ENCODE measurements at places on chromosomes 3 and 15.

GRCh38 chr3:162073422-162073975 is 576.9 kb downstream of the OTOL1 start:
- no peak for DNase-seq

- no peak for DNase-seq
Observed at GRCh38 chr3:12138044-12138443, 20.7 kb downstream of the TIMP4 start.

GRCh38 chr3:135964160-135964955 is 1.2 kb upstream of the PPP2R3A start:
- DNase-seq, result no peak

GRCh38 chr3:53589201-53589600 is 94.8 kb downstream of the CACNA1D start:
- no peak for DNase-seq

GRCh38 chr3:123394391-123395020 is 54.4 kb downstream of the ADCY5 start:
- no peak for DNase-seq

DNA sequence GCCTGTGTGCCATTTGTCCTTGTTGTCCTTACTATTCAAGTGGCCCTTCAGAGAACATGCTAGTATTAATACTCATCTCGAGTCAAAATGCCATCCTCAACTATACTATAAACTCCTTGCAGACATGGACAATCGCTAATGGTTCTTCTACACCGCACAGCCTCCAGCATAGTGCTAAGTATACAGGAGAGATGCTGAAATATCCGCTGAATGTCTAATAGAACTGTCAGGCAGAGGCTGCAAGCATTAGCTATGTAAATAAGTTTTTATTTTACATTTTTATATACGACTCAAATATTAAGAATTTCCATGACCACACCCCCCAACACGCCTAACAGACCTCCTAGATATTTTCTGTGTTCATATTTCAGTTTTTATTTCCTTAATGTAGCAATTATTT is 39.4 kb downstream of the AAGAB start:
- DNase-seq, result no peak

- DNase-seq, result no peak
Observed at GRCh38 chr15:92634060-92634459, 21.5 kb downstream of the FAM174B start.

- no peak for DNase-seq
Observed at GRCh38 chr3:179108086-179108485, 36.5 kb upstream of the ZMAT3 start.

- DNase-seq, result no peak
Observed at GRCh38 chr3:14424711-14425580, 22.5 kb downstream of the SLC6A6 start.

DNA sequence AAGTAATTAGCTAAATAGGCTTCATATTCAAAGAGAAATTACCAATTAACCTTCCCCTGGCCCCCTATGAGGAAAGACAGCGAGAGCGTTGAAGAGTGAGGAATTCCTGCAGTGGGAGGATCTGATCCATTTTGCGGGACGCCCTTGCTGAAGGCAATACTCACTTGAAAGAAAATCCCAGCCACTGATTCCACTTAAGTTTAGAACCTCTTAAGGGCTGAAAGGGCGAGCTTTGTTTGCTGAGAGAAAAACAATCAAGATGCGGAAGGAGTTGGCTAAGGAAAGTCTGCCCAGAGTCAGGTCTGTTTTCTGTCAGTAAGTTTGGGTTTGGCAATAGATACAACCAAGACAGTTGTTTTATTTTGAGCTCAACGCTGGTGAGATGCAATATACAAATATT is 102.8 kb upstream of the GBE1 start:
- no peak for DNase-seq

- DNase-seq, result no peak
Observed at GRCh38 chr3:179028408-179028807, 43.2 kb downstream of the ZMAT3 start.

GRCh38 chr3:152376351-152377183 is 107.8 kb downstream of the MBNL1 start:
- DNase-seq, result no peak

- DNase-seq, result no peak
Observed at GRCh38 chr3:119518026-119518425, 19.7 kb downstream of the TIMMDC1 start.

- DNase-seq, result no peak
Observed at GRCh38 chr3:121979246-121979645, 42.8 kb downstream of the ILDR1 start.

DNA sequence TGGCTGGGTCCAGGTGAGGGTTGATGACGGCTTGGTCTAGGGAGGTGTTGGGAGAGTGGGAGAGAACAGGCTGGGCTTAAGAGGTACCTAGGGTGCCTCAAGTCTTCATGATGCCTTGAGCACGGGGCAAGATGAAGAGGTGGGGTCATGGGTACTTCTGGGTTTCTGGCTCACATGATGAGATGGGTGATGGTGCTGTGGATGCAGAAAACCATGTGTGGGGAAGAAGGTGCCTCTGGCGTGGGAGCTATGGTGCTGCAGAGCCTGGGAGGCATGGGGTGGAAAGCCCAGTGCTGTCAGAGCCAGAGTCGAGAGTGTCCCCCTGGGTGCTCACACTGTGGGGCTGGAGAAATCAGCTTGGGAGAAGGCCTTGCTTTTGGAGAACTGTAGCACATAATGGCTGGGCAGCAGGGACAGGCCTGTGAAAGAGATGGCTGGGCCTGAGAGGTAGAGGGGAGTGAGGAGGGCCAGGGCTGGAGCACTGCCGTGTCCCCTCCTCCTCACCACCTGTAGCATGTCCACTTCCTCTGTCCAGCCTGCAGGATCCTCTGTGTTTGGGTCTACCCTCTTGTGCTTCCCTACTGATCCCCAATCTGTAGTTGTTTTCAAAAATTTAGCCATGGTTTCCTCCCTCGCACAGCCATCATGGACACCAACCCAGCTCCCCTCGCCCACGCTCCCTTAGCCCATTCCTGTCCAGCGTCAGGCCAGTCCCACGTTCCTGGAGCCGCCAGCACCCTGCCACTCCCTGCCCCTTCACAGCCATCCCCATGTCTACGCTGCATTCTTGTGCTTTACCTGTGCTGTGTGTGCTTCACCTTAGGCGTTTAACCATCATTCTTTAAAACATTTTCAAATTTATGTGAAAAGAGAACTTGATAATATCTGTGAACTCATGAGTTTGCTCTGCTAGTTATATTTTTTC is 132.0 kb downstream of the EEFSEC start:
- DNase-seq, result no peak

GRCh38 chr15:42549741-42550392 is 1.2 kb downstream of the HAUS2 start:
- DNase-seq, result no peak

DNA sequence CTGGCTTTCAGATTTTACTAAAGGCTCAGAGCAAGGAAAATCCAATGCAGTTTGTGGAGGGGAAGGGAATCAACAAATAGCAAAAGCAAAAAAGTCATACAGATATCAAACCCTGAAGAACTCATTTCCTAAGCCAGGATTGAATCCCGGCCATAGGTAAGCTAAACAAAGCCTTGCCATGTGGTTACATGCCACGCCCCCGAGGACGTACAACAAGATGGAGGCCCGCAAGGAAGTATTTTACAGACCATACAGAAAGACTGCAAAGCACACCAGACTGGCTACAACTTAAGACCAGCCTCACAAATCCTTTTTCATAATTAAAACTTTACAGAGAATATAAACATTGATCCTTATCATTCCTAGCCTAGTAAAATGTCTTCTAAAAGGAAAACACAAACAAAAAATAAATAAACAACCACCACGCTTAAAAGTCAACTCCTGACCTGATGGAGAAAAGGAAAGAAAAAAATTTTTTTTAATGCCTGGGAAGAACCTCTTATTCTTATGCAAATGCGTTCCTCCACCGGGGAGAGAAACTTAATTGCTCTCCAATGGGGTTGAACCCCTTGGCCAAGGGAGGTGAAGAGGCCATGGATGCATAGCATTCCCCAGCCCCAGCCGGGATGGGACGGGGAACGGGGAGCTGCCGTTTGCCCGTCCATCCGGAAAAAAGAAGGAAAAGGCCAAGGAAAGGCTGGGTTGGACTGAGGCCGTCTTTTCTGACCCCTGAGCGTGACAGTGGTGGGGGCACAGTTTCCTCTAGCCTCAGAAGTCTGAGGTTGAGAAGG is 39.3 kb downstream of the IL1RAP start:
- DNase-seq, result no peak

DNA sequence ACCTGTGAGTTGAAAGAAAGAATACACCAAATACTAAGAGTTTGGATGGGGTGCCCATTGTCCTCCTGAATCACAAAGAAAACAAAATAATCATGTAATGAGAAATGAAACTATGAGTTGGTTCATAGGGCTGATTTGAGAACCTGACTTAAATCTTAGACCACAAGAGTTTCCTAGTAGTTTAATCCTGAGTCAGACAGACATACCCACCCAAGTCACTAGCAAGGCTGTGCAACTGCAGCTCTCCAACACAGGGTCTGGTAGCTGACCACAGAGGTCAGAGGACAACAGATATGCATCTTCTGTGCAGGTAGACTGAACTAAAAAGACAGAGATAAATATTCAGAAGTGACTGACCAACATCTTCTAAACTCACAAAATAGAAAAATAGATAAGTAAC is 296.3 kb upstream of the TMCO5A start:
- DNase-seq, result no peak

GRCh38 chr3:52249683-52250082 is 4.1 kb downstream of the PPM1M start:
- DNase-seq, result no peak

- DNase-seq, result peak; percentile 43
Observed at GRCh38 chr3:183392186-183393034, 36.0 kb downstream of the MCF2L2 start.

DNA sequence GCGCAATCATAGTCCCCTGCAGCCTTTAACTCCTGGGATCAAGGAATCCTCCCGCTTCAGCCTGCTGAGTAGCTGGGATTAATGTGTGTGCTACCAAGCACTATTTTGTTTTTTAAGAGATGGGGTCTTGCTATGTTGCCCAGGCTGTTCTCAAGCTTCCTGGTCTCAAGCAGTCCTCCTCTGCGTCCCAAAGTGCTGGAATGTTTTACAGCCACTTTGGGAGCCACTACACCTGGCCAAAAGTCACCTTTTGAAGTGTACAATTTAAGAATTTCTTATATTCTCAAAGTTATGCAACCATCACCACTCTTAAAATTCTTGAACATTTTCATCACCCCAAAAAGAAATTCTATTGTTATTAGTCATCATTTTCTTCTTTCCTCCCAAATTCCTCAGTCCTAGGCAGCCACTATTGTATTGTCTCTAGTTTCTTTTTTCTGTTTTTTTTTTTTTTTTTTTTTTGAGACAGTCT is 17.8 kb downstream of the CDV3 start:
- no peak for DNase-seq

- no peak for DNase-seq
Observed at GRCh38 chr3:30026851-30027250, 579.5 kb upstream of the TGFBR2 start.

GRCh38 chr3:72947715-72948490 is 48.7 kb upstream of the PPP4R2 start:
- DNase-seq, result no peak

GRCh38 chr3:30604093-30604492 is 2.3 kb upstream of the TGFBR2 start:
- no peak for DNase-seq

- peak; percentile 84 for DNase-seq
Observed at GRCh38 chr3:12875857-12876836, 34.8 kb upstream of the RPL32 start.

DNA sequence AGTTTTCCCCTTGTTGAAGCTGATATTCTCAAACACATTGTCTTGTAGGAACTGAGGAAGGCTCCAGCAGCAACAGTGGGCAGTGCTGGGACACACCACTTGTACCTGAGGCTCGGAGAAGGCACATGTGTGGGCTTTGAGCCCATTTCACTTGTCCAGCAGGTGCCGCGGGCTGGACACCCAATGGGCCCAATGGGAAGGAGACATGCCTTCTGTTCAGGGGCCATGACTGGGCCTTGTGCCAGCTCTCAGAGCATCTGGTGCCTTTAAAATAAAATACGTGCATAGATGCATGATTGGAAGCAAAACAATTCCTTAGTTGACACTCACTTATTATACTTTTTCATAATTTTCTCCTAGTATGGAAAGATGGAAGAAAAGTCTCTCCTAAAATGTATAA is 334.2 kb downstream of the KLF13 start:
- DNase-seq, result no peak

GRCh38 chr3:35733864-35734263 is 94.5 kb downstream of the ARPP21 start:
- DNase-seq, result no peak

GRCh38 chr15:99961011-99961441 is 227.8 kb upstream of the LYSMD4 start:
- DNase-seq, result no peak

DNA sequence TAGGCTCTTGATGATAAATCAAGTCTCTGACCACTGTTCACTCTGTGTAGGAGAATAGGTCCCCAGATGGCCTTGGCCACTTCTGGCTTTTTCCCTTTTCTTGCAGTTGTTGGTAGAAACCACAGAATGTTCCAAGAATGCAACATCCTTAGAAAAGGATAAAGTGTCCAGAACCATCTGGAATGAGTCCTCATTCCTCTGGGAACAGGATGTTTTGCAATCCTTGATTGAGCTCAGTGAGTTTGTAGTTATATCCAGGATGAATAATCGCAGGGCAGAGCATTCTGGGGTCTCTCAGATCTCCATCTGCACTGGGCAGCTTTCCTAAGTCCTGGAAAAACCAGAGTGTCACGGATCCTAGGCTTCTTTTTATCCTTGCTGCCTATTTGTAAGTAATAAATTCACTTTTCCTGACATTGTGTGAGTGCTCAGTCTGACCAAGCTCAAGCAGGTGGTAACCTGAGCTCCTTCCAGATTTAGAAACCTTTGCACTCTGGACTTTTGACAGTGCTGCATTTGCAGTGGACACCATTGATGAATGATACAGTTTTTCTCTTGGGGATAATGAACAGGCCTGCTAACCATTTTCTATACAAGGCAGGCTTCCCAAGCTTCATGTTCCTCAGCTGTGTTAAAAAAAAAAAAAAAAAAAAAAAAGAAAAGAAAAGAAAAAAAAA is 1028.6 kb downstream of the OTOL1 start:
- DNase-seq, result no peak

- DNase-seq, result peak; percentile 45
Observed at GRCh38 chr3:32109256-32109655, 2.8 kb downstream of the GPD1L start.

GRCh38 chr15:69200832-69201745 is 40.7 kb downstream of the GLCE start:
- DNase-seq, result no peak

GRCh38 chr15:44033894-44034293 is 161.2 kb downstream of the FRMD5 start:
- peak; percentile 18 for DNase-seq

All from BE2C (cell line).